HT-29 (cell line): ENCODE measurements at places on chromosomes 2 and 18. TPM values are rescaled to one million over a fixed set of nuclear protein-coding genes. Genes with fewer than 3 reads are reported as not detected.

IL36A gene
- not detected in 2 replicates for total RNA-seq

AGXT gene
- 1.6 and 3.0 TPM in 2 replicates for total RNA-seq

SYT4 gene
- total RNA-seq = not detected in 2 replicates

DCAF17 gene
- total RNA-seq = 3.8 and 4.4 TPM in 2 replicates

GRCh38 chr2:223079378-223079777, 27.4 kb downstream of the KCNE4 start:
- DNase-seq = no peak

- DNase-seq = no peak
Observed at GRCh38 chr2:26989156-26989555, 18.7 kb downstream of the MAPRE3 start.
